ENCODE measurements at places on chromosomes 16 and 17. TPM values are rescaled to one million over a fixed set of nuclear protein-coding genes. Genes with fewer than 3 reads are reported as not detected.

GRCh38 chr16:57862698-57863433, 60.6 kb upstream of the KIFC3 start:
- no peak for DNase-seq

GRCh38 chr16:67248401-67249177, at the start of gene SLC9A5:
Gene SLC9A5, plus strand, starts transcription at chr16:67248979. Its CDS starts 36 bp downstream, at chr16:67249015.
- DNase-seq: no peak

DNA sequence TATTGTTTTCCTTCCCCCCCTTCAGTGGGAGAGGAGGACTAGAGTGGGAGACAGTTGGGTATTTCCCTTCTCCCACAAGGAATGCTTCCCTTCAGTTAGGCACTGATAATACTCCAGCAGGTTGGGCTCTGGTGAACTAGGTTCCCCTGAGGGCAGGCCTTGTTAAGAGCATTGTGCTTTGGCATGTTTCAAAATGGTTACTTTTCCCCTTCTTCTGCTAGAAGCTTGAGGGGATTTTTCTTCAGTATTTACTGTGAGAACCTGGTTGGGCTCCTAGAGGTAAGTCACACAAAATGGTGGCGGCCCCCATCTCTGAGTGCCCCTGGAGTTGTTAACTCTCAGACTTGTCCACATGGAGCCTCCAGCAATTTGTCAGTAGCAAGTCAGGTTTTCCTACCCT, 156.2 kb downstream of the CYB561 start:
- DNase-seq: no peak

DNA sequence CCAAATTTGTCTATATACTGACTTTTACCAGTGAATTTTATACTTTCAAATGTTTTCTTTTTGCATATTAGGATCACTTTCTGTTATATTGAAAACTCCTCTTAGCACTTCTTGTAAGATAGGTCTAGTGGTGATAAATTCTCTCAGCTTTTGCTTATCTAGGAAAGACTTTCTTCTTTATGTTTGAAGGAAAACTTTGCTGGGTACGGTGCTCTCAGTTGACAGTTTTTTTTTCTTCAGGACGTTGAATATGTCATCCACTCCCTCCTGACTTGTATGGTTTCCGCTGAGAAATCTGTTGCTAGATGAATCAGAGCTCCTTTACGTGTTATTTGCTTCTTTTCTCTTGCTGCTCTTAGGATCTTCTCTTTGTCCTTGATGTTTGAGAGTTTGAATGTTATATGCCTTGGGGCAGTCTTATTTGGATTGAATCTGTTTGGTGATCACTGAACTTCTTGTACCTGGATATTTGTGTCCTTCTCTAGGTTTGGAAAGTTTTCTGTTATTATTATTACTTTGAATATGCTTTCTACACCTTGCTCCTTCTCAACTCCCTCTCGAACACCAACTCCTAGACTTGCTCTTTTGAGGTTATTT, 44.0 kb upstream of the NACA2 start:
- DNase-seq: no peak

Gene KCNH4
- total RNA-seq: 0.35 TPM

Gene MRTFB
- 14.5 TPM for total RNA-seq

Gene GLIS2
- total RNA-seq: not detected

Gene PGP
- 7.7 TPM for total RNA-seq
